Activated naive CD8-positive, alpha-beta T cell treated with anti-CD3 and anti-CD28 coated beads for 36 hours (primary cell): ENCODE measurements at places on chromosomes 4 and X.

DNA sequence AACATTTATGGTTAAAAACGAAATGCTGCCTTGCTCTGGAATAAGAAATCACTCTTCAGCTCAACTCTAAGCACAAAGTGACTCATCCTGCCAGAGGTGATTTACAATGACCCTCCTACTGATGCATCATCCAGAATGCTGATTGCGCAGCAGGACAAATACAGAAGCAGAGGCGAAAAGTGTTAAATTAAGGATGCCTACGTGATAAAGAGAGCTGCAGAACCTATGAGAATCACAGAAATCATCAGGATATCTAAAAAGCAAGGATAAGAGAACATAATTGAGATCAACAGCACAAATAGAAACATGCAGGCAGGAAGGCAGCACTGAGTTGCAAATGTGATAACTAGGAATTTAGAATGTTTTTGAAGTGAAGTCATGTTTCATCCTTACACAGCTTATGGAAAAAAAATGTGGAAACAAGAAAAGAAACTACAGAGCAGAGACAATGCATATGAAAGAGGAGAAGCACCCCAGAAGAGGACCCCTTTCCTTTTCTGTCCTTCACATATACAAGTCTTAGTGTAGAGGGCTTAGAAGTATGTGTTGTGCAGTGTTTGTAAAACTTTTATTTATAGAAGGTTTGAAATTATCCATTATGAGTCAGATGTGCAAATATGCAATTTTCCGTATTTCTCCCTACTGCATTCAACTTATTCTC lies 188.4 kb downstream of the SLC7A11 start:
- DNase-seq = no peak

GRCh38 chrX:98548519-98548918 lies 1664.8 kb downstream of the RPA4 start:
- no peak for DNase-seq

DNA sequence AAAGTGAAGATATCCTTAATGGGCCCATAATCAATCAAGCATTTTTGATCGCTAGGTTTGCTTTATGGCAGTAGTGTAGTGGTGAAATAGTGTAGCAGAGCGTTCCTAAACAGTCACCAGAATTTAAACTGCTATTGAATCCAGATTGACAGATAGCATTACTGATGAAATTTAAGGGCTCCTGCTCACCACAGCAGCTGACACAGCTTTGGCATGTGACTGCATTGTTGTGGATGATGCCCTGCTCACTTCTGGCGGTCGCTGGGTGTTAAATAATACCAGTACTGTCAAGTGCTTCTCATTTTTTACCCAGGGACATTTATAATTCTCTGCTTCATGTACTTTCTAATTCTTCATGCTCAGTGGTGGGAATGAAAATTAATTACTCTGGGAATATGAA lies 102.0 kb upstream of the ARHGAP24 start:
- DNase-seq = no peak

- no peak for DNase-seq
Measured at GRCh38 chr4:189497516-189497915, 443.2 kb upstream of the FRG1 start.

GRCh38 chr4:87465739-87466366 lies 43.5 kb downstream of the NUDT9 start:
- DNase-seq = no peak

DNA sequence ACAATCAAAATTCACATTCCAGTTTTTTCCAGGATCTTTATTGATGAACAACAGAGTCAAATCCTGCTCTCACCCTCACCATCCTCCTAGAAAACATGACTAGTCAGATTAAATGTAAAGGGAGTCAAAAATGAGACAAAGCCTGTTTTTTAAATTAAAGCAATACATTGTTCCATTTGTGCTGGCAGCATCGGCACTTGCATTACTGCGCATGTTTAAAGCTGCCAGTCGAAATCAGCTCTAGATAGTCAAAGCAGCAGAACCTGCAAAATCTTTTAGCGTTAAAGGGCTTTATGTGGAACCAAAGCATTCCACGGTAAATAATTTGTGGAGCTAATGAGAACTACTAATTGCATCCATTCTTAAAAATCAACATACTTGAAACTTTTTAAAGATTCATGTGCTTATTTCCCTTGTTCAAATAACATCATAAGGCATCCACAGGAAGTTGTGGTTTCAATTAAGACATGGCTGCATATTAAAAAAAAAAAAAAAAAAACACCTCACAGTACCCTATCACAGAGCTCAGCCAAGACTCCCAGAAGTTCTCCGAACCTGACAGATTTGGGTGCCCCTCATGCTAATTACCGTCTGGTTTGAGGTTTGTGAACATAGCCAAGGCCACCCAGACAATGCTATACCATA lies 82.2 kb downstream of the SH3KBP1 start:
- no peak for DNase-seq

DNA sequence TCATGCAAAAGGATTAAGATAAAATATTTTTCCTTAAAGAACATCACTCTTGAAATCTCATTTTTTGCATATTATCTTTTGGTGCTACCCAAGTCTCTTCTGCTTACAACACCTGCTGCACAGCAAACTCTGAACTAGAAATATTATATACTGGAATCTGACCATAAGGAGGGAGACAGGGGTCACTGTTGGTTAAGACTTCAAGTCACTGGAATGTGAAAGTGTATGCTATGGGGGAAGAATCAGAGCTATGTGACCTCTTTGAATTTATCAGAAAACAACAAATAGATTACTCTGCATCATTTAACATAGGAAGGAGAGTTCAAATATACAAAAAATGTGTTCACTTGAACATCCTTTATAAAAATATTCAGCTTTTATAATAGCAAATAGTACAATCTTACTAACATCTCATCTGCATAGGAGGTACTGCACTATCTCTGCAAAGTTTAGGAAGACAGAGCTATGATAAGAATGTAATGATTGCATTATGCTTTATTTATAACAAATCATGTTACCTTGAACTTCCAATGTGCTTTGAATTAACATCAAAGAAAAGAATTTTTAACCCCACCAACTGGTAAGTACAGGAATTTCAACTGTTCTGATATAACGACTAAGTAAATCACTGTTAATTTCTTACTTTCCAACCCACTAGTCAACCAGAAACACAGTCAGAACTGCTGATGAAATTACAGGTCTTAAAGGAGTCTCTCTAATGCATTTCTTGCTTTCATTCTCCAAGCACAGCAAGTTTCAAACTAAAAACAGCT lies 69.8 kb downstream of the ZNF827 start:
- DNase-seq = no peak

DNA sequence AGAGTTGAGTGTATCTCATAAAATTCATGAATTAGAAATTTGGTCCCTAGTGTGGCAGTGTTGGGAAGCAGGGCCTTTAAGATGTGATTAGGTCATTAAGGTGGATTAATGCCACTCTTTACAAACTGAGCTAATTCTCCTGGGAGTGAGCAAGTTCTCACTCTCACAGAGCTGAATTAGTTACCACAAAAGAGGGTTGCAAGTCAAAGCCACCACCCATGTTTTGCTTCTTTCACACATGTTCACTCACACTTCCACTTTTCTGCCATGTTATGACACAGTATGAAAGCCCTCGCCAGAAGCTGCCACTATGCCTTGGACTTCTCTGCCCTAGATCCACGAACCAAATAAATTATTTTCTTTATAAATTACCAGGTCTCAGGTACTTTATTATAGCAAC lies 332.1 kb downstream of the ARAP2 start:
- no peak for DNase-seq

DNA sequence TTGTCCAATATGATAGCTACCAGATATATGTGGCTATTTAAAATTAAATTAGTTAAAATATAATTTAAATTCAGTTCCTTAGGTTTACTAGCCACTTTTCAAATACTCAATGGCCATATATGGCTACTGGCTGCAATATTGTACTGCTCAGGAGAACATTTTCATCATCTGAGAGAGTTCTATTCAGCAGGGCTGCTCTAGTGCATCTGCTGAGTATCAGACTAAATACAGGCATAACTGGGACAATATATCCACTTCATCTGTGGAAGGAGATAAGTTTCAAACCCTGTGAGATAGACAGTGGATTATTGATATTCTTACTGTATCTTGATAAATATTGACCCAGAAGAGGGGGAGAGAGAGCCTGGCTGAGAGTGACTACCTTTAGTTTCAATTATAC lies 240.1 kb upstream of the ANKRD50 start:
- DNase-seq = no peak

GRCh38 chrX:46204721-46205422 lies 340.3 kb downstream of the ZNF674 start:
- no peak for DNase-seq

GRCh38 chr4:2963966-2964471 lies 648 bp downstream of the GRK4 start:
- DNase-seq = no peak

DNA sequence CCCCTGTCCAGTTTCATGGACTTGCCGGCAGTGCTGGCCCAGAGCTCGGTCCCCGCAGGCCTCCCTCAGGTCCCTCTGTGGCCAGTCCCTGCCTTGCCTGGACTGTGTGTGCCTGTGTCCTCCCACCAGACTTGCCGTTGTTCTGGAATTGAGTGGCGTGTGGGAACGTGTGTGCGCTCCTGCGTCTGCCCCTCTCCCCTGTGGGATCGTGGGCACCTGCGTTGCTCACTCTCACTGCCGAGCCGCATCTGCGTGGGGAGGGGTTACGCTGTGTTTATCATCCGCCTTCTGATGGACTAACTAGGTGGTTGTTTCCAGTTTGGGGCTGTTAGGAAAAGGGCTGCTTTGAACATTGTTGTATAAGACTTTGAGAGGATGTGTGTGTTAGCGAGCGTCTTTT lies 21.2 kb downstream of the PCGF3 start:
- DNase-seq = no peak
